Fibroblast of skin of back (primary cell): ENCODE measurements at places on chromosomes 5 and 9.

GRCh38 chr5:23352446-23352845 is 155.0 kb upstream of the PRDM9 start:
- DNase-seq, result no peak

- peak; percentile 91 for DNase-seq
These were observed at the start of gene TLR4 for GRCh38 chr9:117704024-117704575. TLR4 (plus strand) TSS chr9:117704403; CDS start chr9:117704473, 70 bp downstream.

DNA sequence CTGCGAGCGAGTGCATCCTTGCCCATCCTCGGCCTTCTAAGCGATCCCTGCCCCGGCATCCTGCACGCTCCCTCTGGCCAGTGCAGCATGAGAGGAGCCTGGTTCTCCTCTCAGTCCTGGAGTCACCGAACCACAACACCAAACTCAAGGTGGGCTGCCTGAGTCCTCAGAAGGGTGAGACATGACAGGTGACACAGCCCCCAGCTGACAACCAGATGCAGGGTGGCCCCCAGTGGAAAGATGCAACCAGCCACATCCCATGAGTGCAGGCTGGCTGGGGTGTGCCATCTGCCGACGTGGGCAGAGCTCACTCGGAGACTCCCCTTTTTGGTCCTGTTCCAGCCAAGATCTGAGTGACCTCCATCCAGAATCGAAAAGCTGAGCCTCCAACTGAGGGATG is 58.4 kb downstream of the COL23A1 start:
- no peak for DNase-seq

GRCh38 chr5:99308131-99308530 is 379.3 kb upstream of the CHD1 start:
- no peak for DNase-seq

DNA sequence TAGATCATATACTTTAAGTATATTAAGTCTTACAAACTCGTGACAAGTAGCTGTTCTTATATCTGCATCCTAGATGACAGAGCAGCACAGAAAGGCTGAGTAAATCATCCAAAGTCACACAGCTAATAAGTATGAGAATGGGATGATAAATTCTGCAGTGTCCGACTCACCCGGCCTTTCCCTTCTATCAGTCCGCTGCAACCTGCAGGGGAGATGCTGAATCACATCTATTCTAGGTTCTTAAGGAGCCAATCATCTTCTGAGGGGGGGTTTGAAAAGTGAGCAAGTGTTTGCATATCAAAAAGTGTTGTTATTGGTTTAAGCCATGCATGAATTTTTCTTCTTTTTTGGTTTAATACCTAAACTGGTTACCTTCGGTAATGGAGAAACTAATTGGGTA is 38.9 kb downstream of the ADAMTS16 start:
- no peak for DNase-seq

DNA sequence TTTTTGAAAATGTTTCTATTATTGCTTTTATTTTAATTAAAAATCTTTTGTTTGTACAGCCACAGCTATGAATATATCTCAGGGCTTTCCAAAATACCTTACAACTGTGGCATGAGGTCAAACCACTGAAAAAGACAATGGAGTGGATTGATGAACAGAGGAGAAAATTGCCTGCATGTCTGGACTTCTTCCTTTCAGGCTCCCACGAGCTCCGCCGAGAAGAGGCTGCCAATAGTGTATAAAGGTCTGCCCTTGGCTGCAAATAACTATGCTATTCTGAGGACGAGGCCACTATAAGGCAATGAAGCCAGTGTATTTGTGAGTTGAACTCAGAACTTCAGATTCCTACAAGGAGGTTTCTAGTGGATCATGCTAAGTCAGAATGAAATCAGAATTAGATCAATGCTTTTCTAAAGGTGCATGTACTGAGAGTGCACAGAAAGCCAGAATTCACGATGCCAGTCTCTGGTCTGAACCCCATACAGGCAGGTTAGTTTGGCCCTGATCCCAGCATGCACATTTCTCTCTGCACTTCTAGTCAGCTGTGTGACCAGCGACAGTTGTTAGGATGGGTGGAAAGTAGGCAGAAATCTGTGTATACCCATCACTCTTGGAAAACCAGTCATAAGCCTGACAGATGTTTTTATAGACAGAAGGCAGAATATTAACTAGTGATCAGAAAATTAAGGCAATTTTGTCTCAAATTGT is 42.7 kb upstream of the PLPP1 start:
- no peak for DNase-seq

GRCh38 chr5:102927007-102927406 is 171.9 kb downstream of the PAM start:
- DNase-seq, result no peak

- no peak for DNase-seq
These were observed 70.8 kb downstream of the ERAP1 start for GRCh38 chr5:96736937-96737336.

GRCh38 chr5:81350507-81350906 is 43.4 kb downstream of the ACOT12 start:
- no peak for DNase-seq

- peak; percentile 4 for DNase-seq
These were observed 2.4 kb downstream of the POLR3G start for GRCh38 chr5:90477073-90477472.

DNA sequence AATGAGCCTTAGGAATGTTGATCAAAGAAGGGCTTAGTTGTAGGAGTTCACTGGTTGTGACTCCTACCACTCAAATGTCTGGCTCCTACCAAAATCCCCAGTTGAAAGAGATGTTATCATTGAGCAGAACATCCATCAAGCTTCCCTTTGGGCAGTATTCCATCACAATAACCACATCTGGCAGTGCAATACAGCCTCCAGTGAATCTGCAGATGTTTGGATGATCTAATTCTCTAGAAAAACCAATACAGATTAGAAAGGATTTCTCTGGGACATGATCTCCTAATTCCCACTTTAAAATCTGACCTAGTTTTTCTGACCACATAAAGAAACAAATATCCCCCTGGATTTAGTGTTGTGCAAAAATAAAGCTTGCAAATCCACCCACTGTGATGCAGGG is 81.6 kb downstream of the TMEM215 start:
- DNase-seq, result no peak

DNA sequence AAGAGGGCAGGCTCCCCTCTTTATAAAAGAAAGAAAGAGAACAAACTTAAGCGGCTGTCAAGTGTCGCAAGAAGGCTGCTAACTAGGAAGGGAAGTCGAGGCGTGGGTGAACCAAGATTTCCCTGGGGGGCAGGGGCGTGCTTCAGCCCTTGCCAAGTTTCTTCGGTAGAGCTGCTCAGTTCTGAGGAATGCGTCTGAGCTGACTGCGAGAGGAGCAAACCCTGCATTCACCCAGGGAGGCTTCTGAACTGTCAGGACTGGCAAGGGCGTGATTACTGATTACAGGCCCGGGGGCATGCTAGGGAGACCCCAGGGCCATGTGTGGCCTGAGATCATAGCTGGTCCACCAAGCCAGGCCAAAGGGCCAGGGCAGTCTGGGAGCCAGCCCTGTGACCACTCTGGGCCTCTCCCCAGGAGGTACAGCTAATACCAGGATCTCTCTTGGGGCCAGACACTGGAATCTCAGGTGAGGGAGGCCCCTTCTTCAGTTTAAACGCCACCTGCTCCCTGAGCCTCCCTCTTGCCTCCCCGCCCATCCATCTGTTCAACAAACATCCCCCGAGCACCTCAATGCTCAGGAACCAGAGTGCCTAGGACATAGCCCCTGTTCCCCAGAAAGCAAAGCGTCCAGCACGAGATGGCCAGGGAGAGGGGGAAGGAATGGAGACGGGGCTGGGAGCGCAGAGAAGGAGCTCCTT is 30.9 kb downstream of the SARDH start:
- DNase-seq, result peak; percentile 73

DNA sequence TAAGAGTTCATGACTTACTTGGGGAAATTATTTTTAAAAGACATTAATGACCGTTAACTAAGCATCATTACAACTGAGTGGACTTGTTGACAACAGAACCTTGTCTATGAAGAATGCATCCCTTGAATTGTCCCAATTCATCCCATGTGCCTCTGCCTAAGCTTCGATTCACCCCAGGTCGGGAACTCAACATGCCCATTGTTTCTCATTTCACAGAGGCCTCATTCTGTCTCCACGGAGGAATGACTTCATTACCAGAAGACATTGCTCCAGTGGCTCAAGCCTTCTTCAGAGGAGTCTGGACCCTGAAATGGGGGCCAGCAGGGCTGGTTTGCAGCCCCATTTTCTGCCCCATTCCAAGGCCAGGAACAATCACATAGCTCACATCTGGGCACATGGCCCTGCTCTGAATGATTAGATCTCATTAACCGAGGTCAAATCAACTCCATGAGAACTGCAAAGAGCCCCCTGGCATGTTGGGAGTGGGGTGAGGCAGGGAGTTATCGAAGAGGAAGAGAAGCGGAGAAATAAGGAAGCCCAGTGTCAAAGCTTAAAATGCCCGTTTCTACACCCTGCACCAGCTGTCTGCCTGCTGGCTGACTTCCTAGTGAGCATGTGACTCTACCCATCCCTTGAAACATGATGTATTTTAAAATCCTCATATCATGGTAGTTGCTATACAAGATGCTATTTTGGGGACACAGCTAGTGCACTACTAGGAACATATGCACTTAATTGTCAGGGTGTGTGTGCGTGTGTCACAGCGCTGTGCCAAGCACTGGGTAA is 137.3 kb downstream of the LHFPL2 start:
- no peak for DNase-seq
